Activated CD4-positive, CD25-positive, alpha-beta regulatory T cell (primary cell): ENCODE measurements at places on chromosomes 5 and 9.

DNA sequence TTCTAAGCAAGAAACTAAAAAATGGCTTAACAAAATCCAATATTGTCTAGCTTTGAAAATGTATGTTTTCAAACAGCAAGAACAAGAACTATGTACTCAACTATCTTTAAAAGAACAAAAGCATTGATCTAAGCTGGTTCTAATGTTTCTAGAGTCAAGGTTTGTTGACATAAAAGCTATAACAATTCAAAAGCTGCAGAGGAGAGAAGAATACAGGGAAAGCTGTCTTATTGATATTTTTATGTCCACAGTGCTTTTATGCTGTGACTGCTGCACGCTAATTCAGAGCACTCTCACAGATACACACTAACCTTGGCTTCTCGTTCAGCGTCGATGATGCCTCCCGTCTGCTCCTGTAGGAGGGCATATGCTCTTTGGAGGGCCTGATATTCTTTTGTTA is 129.5 kb upstream of the DPYSL3 start:
- DNase-seq: no peak

DNA sequence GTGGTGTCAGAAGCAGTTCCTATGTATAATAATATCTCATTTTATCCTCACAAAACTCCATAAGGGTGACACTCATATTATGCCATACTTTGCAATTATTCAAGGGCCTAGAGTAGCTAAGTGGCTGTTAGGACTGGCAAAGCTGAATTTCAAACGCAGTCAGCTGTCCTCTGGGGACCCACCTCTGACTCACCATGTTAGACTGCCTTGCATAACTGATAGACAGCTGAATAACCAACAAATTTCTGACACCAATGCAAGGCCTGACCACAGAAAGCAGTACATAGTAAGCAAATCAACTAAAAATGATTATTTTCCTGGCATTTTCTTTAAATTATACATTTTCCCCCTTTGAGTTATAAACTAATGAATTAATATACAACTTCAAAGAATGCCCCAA is 251.6 kb upstream of the PTGER4 start:
- no peak for DNase-seq

DNA sequence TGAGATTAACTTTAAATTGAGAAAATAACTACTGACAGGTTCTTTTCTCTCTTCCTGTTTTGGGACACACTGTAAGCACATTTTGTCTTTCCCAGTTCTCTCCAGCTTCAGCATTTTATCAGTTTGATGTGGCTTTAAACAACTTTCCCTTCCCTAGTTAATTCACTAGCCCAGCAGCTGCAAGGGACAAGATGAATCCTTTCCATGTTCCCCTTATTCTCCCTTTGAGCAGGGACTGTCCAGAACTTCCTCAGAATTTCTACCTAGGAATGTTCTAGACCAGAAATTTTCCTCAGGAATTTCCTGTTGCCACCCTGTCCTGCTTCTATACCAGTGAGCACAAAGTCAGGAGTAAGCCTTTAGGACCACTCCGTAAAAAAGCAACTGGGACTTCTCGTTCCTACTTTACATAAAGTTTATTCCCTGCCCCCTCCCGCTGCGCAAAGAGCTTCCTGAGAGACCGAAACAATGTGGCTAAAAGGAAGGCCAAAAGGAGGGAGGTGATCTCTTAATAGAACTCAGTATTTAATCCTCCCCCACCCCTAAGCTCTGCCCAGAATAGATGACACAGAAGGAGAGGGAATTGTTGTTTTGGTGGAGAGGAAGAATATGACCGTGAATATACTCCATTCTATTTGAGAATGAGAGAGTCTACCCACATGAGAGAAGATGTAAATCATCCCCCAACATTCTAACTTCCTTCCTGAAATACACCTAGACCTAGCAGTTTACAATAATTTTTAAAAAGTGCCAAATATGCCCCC is 61.9 kb downstream of the GLIS3 start:
- DNase-seq: no peak

DNA sequence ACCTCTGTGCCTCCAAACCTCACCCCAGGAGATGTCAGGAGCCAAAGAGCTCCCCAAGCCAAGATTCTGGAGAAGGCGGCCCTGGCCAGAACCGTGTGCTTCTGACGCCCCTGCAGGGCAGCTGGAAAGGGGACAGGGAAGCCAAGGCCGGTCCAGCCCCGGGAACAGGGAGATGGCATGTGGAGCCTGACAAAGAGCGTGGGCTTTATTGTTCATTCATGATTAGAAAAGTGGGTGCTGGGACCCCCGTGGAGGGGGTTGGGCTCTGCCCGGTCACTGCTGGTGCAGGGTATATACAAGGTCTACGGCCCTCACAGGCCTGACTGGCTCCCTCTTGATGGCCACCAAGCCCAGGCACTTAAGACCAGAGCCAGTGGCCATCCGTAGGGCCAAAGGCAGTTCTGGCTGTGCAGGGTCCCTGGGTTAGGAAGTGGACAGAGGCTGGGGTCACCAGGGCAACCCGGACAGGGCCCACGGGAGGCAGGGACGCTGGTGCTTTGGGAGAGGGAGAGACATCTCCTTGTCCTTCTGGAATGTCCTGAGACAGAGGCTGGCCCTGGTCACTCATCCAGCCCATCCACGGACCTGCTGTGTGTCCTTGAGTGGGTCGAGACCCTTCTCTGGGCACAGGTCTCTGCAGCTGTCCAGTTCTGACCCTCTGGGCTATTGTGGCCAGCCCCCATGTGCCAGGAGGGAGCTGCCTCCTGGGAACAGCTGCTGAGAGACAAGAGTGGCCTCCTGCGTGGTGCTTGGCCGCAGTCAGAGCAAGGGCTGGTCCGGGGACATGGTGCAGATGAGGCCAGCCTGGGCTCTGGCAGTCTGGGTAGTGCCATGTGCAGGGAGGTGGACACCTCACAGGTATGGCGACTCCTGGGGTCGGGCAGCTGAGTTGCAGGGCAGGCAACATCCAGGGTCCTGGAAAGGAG is 12.5 kb downstream of the NINJ1 start:
- no peak for DNase-seq

DNA sequence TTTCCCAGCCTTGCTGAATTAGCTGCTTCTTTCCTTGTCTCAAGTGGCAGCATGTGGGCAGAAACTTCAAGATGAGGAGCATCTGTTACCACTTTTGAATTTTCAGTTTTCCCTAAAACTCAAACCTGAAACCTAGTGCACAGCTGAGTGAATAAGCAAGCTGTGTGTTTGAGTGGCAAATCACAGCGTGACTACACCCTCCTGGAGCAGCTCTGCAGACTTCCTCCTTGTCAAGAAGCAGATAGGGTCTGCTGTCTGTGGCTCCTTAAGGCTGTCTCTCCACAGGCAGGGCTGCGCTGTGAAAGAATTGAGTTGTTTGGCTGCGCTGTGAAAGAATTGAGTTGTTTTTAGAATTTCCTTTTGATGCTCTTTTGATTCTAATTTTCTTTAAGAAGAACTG is 179.7 kb upstream of the HAPLN1 start:
- DNase-seq: no peak

GRCh38 chr5:96318569-96319110 is 114.4 kb downstream of the PCSK1 start:
- no peak for DNase-seq

DNA sequence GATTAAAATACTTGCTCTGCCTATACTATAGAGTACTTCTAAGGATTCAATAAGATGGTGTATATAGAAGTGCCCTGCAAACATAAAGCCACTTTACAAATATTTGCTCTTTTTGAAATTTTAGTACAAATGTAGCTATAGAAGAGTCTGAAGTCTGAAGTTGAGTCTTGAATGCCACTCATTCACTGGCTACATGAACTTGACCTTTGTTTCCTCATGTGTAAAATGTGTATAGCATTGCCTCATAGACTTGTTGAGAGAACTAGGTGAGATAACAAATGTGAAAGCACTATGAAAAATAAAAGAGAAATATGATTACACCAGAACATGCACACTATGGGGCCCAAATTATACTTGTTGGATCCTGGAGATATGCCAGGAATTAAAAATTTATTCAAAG is 244.7 kb downstream of the SEC61B start:
- no peak for DNase-seq

DNA sequence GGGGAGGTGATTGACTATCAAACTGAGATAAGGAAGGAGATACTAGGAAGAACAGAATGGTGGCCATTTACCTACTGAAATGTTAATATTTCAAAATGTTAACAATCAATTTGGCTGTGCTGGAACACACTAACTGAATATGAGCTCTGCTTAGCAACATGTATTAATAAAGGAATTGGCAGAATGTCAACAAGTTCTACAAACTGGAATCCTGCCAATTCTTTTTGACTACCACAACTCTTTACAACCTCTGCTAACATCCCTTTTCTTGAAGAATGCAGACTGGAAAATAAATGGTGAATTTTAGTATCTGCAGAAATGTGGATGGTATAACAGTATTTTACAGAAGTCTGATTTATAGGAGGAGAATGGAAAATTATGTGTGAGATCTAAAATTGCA is 446.4 kb downstream of the ISL1 start:
- DNase-seq: no peak

DNA sequence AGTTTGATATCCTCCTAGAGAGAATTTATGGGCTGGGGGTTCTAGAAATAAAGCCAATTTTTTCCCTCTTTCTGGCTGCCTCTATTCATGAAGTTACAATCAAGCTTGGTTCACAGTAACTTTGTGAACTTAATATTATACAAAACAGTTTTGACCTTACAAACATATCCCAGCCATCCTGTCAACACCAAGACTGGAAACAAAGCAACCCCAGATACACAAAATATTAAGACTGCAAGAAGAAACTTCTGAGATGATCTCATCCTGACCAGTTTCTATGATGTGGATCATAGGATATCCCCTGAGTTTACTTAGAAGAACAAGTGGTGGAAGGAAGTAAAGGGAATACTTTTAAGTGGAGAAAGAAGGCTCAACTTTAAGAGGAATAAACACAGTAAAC is 28.3 kb upstream of the CER1 start:
- DNase-seq: no peak

GRCh38 chr9:69260161-69260560 is 64.9 kb upstream of the ENTREP1 start:
- DNase-seq: no peak

DNA sequence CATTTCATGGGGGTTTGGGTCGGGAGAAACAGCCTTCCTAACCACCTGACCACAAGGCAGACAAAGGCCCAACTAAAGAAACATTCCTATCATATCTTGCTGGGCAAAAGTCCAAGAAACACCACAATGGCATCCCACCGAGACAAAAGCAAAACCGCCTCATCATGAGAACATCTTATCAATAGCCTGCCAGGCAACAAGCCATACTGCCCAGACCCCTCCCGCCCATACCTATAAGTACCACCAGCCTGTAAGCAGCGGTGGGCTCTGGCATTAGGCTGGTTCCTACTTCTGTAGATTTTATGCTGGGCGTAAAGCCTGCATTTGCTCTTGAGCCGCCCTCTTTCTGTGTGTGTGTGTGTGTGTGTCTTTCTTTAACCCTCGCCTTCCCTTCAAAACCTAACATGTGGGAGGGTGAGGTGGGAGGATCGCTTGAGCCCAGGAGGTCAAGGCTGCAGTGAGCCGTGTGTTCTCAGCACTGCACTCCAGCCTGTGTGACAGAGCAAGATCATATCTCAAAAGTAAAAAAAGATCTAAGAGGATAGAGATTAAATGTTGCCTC is 56.9 kb downstream of the PDE6A start:
- no peak for DNase-seq
